ENCODE measurements at places on chromosomes 2 and 18. TPM values are rescaled to one million over a fixed set of nuclear protein-coding genes. Genes with fewer than 3 reads are reported as not detected.

KRTCAP3 gene
- total RNA-seq: not detected

FANCL gene
- total RNA-seq: 50.0 TPM

PXDN gene
- total RNA-seq: 310 TPM

FEV gene
- total RNA-seq: not detected

ZNF638 gene
- total RNA-seq: 98.4 TPM

GRCh38 chr2:219511547-219512325, 2.5 kb upstream of the ASIC4 start:
- no peak for DNase-seq

- no peak for DNase-seq
Measured at GRCh38 chr2:239588451-239589269, 187.8 kb upstream of the HDAC4 start.

DNA sequence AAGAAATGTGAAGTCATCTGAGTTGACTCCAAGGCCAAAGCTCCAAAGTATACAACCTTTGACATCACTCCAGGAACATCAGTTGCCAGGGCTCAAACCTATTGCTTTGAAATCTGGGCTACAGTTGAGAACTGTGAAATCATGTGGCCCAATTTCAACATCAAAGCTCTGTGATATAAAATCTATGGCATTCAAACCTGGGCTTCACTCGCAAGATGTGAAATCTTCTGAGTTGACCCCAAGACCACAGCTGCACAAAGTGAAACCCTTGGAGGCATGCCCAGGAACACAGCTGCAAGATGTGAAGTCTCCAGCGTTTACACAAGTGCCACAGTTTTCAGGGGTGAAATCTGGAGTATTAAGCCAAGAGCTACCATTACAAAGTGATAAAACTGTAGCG, 9.4 kb upstream of the ZNF512 start:
- DNase-seq: no peak

DNA sequence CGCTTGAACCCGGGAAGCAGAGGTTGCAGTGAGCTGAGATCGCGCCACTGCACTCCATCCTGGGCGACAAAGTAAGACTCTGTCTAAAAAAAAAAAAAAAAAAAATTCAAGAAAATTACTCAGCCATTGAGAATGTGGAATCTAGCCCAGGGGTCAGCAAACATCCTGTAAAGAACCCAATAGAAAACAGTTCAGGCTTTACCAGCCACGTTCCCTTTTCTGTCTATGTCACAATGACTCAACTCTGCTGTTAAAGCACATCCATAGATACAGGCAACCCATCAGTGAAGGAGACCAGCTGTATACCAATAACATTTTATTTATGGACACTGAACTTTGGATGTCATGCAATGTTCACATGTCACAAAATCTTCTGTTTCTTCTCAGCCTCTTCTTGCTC, 435.6 kb upstream of the GYPC start:
- DNase-seq: no peak

GRCh38 chr2:218129458-218130135, 3.8 kb downstream of the CXCR2 start:
- DNase-seq: no peak

Data from SJSA1 (cell line).